Upper lobe of right lung (tissue), 1 donor: ENCODE measurements at places on chromosomes 2 and 18. TPM values are rescaled to one million over a fixed set of nuclear protein-coding genes. Genes with fewer than 3 reads are reported as not detected.

Gene NEU2
- total RNA-seq, result not detected

DNA sequence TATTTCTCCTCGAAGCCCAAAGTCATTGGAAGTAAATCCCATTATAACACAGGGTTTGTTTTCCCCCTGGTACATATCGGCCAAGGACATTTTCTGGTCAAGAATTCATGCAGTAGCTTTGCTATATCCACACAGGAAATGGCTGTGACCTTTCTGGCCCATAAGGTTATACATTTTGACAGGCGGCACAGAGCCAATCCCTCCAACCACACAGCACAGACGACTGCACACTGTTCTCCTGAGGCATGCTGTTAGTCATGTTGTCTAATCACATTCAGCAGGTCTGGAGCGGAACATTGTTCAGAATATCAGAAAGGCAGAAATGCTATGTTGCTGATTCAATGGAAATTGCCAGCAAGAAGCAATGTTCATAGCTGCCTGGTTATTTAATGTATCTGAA, 742.3 kb upstream of the SLC8A1 start:
- no peak for DNase-seq

- DNase-seq, result no peak
These were observed 1.2 kb downstream of the GALNT5 start for GRCh38 chr2:157258520-157259326.

Gene ITPRIPL1
- total RNA-seq, result 1.3 TPM

- DNase-seq, result no peak
These were observed 405.8 kb upstream of the SLC39A10 start for GRCh38 chr2:195251214-195251613.

Gene LIMS2
- total RNA-seq, result 161 TPM

GRCh38 chr2:80377071-80377470, 72.5 kb upstream of the LRRTM1 start:
- no peak for DNase-seq

DNA sequence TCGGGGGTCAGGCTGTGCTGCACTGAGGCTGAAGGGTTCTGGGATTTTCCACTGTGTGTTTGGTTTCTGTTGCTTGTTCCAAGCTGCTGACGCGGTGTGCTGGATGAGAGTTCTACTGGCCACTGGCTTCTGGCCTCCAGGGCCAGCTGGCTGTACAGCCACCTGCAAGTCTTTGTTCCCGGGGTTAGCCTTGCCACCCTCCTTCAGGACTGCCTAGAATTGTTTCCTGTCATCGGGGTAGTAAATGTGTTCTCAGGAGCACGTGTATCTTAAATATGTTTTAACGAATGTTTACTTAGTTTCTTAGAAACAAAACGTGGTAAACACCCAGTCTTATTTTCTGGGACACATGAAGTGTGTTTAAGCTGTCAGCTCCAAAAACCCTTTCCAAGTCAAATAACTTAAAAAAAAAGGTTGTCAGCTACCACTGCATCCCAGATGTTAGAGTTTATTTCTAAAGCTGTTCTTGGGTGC, 231.2 kb downstream of the AGAP1 start:
- no peak for DNase-seq

DNA sequence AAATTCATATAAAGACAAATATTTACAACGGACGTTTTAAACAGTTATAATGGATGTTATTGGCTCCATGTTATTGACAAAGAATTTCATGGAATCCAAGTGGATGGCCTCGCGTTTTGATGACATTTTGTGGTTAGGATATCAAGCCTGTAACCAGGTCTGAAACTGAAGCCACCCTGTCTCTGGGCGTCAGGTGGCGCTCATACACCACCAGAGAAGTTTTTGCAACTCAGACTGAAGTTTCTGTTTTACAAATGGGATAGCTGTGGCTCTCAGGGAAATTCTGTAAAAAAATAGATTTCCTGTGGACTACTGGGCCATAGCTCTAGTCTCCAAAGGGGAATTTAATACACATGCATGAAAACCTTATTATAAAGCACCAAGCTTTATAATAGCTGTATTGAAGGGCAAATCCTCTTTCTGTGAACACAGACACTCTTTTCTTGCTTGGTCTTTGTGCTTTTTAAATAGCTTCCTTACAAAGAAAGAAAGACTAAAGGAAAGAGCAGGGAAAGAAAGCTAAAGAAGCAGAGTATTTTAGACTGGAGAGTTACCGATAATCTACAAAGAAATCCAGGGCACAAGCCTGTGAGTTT, 86.7 kb downstream of the C18orf54 start:
- DNase-seq, result no peak

- peak; percentile 76 for DNase-seq
These were observed 193.1 kb downstream of the SH3RF3 start for GRCh38 chr2:109322111-109322510.

- DNase-seq, result no peak
These were observed 213.1 kb upstream of the MC4R start for GRCh38 chr18:60585670-60586069.

DNA sequence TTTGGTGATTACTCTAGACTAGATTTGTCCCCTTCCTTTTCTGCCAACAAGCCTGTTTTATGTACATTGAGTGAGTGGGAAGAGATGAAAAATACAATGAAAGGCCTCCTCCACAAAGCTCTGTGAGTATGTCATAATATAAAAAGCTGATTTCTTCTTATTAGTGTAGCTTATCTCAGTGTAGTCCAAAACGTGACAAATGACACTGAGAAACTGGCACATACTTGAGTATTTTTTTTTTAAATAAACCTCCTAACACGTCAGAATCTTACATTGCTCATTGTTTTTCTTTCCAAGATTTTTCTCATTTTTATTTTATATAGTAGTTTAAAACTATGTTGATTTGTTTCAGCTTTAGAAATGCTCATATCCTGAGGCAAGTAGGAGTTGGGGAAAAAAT, 17.9 kb upstream of the FIGN start:
- DNase-seq, result no peak

DNA sequence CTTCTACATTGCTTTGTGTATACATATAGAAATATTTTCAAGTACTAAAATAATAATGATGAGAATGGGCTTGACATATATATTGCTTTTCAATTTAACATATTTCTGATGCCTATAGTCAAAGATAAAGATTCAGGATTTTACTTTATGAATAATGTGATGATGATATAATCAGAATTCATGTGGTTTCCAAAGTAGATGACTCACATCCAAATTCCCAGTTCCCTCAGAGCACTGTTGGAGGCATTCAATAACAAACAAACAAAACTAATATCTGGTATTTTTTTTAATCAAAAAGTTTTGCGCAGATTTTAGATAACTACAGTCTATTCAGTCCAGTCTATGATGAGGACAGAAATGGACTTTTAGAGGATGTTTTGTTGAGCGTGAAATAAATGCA, 2094.5 kb upstream of the CELF4 start:
- DNase-seq, result no peak

Gene TMSB10
- total RNA-seq, result 1,558 TPM

Gene NPPC
- not detected for total RNA-seq

DNA sequence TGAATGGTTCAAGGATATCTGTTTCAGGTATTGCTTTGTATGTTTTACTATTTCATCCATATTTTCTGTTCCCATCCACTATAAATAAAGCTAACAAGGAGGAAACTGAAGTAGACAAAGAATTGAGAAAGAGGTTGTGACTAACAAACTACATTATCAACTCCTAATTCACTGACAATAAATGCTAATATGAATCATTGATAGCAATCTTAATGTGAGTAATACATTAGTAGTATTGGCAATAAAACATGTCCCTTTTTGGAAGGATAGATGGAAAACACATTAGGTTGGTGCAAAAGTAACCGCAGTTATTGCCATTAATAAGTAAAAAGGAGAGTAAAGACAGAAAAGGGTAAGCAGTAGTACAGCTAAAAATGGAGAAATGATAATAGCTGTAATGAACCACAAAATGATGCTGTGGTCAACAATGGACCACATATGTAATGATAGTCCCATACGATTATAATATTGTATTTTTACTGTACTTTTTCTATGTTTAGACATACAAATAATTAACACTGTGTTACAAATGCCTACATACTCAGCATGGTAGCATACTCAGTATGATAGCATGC, 104.7 kb downstream of the THADA start:
- no peak for DNase-seq

GRCh38 chr2:17299891-17300540, 218.2 kb downstream of the RAD51AP2 start:
- no peak for DNase-seq
